ENCODE measurements at places on chromosomes 13 and 19.

- DNase-seq: no peak
These were observed 25.8 kb downstream of the FAAP24 start for GRCh38 chr19:32997716-32998355.

DNA sequence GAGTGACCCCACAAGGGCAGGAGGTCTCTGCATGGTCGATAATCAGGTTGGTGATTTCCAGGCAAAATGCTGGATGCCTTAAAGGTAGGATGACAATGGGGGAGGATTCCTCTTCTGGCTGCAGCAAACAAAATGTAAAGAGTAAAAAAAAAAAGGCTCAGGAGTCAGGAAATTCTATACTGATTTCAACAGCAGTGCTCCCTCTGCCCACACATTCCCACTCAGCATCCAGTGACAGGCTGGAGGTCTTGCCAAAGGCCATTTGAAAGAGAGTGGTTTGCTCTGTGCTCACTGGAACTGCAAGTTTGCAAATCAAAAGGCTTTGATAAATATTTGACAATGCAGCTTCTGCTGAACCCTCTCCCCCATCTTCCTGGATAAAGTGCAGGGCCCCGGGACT lies 135.4 kb downstream of the TNFRSF19 start:
- no peak for DNase-seq

- no peak for DNase-seq
These were observed 66.7 kb downstream of the ATP11A start for GRCh38 chr13:112756511-112756966.

- DNase-seq: no peak
These were observed 10.0 kb downstream of the DPF1 start for GRCh38 chr19:38213911-38214625.

GRCh38 chr19:2341982-2342381 lies 13.5 kb downstream of the SPPL2B start:
- no peak for DNase-seq

- no peak for DNase-seq
These were observed 36.4 kb downstream of the RCBTB2 start for GRCh38 chr13:48496271-48497161.

DNA sequence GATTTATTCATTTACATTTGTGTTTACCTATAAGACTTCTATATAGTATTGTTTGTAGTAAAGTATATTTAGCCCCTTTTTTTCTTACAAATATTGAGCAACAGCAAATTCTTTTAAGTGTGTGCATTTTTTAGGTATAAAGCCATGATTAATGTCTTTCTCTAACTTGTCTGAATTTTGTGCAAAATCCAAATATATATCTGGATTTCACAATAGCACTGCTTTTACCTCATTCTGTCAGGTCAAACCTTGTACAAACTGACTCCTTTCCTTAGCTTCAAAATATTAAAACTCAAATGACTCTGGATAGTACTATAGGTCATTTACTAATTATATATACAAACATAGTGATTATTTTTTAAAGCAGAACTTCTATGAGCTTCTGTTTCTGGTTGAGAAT lies 563.0 kb upstream of the SPRY2 start:
- no peak for DNase-seq

GRCh38 chr13:98478189-98479129 lies 98.4 kb downstream of the STK24 start:
- no peak for DNase-seq

- DNase-seq: no peak
These were observed 3.0 kb downstream of the IFI30 start for GRCh38 chr19:18176367-18177310.

DNA sequence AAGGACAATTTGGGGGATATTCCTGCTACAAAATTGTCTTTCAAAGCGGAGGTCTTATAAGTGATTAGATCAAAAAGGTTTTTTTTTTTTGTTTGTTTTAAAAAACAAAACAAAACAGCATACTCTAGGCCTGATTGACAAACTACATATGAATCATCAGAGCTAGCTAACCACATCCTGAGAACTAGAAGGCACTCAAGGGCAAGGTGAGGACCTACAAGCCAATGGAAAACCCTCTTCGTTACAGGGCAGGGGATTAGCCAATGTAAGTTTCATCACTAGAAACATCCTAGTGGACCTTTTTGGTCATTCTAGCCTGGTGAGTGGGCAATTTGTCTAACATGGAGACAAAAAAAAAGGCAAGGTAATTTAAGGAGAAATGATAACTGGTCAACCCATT lies 428.6 kb downstream of the RFC3 start:
- DNase-seq: no peak

DNA sequence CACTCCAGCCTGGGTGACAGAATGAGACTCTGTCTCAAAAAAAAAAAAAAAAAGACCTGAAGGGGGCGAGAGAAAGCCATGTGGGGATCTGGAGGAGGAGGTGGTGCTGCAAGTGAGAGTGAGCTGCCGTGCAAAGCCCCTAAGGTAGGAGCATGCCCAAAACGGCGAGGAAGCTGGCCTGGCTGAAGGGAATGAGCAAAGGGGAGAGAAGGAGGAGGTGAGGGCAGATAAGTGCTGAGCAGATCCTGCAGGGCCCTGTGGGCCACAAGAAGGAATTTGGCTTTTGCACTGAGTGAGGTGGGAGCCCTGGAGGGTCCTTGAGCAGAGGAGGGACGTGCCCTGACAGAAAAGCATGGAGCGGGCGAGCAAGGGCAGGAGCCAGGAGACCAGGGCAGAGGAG lies 19.4 kb upstream of the ADGRE5 start:
- DNase-seq: no peak

- DNase-seq: no peak
These were observed 690 bp downstream of the KMT2B start for GRCh38 chr19:35718345-35719041.

DNA sequence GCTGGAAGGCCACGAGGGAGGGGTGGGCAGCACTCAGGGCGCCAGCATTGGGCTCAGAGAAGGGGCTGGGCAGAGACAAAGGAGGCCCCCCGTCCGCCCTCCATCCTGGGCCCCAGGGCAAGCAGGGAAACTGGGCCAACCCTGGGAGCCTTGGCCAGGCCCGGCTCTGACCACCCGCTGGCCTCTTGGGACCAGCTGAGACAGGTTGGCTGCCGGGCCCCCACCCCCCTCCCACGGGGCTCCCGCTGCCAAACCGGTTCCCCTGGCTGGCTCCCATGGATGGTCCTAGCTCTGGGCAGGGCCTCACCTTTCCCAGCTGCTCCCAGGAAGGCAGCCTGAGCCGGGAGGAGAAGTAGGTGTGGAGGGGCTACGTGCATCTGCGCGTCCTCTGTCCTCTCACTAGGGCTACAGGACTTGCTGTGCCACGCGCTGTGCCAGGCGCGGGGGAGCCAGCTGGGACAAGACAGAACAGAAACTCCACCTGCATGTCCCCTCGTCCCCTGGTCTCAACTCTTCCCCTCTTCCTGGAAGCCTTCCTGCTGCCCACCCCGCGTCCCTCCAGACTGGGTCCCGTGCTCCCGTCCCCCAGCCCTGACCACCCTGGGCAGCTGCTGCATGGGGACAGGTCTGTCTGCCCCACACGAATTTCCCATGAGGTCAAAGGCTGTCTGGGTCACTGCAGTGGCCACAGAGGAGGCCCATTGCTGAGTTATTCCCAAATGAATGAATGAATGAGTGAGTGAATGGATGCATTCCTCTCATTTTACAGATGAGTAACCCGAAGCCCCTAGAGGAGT lies 29.1 kb upstream of the NCCRP1 start:
- peak; percentile 33 for DNase-seq

GRCh38 chr13:110030394-110030928 lies 244.1 kb upstream of the IRS2 start:
- DNase-seq: no peak

DNA sequence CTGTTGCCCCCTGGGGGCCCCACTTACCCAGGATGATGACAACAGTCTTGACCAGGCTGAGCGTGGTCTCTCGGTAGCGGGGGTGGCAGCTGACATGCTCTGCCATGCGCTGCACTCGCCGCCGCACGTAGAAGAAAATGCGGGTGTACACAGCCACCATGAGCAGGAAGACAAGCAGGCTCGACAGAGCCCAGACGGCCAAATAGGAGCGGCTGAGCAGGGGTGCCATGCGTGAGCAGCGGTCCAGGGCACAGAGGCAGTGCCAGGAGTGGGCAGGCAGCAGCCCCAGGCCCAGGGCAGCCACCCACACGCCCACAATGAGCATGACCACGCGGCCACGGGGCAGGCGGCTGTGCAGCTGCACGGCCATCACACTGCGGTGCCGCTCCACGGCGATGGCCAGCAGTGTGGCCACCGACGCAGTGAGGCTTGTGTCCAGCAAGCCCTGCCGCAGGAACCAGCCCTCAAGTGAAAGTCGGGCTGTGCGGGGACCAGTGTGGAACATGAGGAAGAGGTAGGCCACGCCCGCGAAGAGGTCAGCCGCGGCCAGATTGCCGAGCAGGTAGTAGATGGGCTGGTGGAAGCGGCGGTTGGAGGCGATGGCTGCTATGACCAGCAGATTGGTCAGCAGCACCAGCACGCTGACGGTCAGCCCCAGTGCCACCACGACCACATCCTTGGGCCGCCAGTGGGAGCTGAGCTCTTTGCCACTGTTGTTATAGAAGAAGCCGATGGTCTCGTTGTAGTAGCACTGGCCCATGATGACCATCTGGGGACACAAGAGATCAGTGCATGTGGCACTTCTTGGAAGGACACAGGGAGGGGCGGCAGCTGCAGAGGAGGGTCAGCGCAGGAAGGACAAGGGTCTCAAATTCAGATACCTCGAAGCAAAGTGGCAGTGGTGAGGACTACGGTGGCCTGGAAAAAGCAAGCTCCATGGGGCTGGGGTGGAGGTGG lies 1.2 kb downstream of the LPAR2 start:
- no peak for DNase-seq

- no peak for DNase-seq
These were observed 448.9 kb downstream of the PCDH9 start for GRCh38 chr13:66781241-66781640.

GRCh38 chr13:100203696-100204367 lies 114.9 kb downstream of the PCCA start:
- DNase-seq: no peak

GRCh38 chr19:45340232-45340898 lies at the start of gene KLC3:
KLC3 (plus strand) TSS chr19:45340750; CDS start chr19:45345542, 4,792 bp downstream.
- no peak for DNase-seq

GRCh38 chr13:26834646-26835045 lies 74.1 kb upstream of the GPR12 start:
- no peak for DNase-seq

DNA sequence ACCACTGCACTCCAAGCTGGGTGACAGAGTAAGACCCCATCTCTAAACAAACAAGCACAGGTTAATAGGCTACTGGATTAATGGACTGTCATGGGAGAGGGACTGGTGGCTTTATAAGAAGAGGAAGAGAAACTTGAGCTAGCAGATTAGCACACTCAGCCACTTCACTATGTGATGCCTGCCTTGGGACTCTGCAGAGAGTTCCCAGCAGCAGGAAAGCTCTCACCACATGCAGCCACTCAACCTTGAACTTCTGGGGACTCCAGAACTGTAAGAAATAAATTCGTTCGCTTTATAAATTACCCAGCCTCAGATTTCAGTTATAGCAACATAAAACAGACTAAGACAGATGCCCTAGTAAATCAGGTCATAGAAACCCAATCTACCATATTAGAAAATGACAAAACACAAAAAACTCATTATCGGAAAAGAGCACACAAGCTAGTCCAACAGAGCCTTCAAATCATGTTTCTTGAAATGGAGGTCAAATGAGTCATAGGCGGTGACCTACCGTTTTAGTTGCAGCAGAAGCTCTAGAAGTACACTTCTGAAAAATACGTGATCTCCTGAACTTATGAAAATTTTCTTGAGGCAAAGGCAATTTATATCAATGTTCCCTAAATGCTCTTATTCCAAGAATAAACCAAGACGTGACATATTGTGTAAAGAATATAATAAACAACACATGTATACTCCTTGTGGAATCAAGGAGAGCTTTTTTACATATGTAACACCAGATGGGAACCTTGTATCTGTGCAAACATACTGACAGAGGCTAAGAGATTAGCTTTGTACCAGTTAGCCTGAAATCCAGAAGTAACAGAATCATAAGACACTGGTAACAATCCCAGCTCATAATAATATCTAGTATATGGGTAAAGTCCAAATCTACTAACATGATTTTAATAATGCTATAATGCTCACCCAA lies 340.9 kb upstream of the SGCG start:
- DNase-seq: no peak

- DNase-seq: no peak
These were observed 305.2 kb upstream of the ZNF507 start for GRCh38 chr19:32040236-32040635.

GRCh38 chr19:4053423-4054324 lies 13.0 kb downstream of the ZBTB7A start:
- no peak for DNase-seq

DNA sequence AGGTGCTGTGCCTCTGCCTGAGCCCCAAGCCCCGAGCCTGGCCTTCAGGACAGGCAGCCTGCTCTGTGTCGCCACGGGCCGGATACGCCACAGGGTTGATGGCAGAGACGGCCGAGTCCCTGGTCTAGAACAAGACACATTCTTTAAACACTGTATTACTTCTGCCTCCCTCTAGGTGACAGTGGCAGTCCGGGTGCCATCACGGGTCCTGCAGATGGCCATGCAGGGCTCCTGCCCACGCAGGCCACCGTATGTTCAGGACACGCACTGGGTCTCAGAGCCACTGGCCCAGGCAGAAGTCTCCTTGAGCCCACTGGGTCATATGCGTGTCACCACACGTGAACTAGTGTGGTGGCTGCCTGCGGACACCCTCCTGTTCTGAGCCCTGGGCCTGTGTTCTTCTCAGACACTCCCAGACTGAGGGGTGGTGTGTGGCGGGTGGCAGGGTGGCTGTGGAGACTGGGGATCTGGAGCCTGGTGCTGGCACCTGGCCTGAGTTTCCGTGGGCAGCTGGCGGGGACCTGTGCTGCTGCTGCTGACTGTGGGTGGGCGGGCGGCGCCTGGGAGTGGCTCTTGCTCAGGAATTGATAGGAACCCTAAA lies 4.4 kb downstream of the PLEKHJ1 start:
- DNase-seq: no peak

GRCh38 chr13:77184455-77184854 lies 142.4 kb downstream of the MYCBP2 start:
- no peak for DNase-seq

- DNase-seq: no peak
These were observed 1.7 kb upstream of the WBP4 start for GRCh38 chr13:41059456-41060081.

DNA sequence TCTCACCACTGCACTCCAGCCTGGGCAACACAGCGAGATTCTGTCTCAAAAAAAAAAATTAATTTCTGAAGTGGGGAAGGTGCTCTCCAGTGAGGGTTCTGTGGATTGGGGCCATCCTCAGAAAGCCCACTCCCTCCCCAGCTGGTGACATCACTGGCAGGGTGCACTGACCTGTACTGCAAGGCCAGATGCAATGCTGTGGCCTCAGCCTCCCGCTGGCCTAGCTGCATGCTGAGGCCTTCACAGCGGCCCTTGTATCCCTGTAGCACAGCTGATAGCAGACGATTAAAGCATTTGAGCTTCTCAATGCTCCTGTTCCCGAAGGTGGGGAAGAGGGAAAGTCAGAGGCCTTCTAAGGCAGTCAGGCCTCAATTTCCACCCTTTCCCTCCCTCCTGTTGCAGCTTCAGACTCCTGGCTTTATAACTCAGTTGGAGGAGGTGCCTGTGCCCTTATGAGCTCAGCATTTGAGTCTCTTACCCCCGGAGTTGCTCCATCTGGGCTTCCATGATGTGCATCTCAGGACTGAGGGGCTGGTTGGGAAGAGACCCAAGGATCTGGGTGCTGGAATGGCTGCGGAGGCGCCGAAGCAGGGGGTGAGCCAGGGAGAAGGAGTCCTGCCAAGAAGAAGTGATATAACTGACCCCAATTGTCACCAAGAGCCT lies 5.3 kb downstream of the USHBP1 start:
- DNase-seq: no peak

- DNase-seq: no peak
These were observed 199.4 kb downstream of the USP12 start for GRCh38 chr13:26971990-26972887.

- DNase-seq: no peak
These were observed 29.1 kb downstream of the C19orf81 start for GRCh38 chr19:50678323-50678722.
